Activated CD8-positive, alpha-beta memory T cell treated with anti-CD3 and anti-CD28 coated beads, Interleukin-2, amount 10 ng/mL, durations not matched to agents 7 days and 5 days (primary cell): ENCODE measurements at places on chromosomes 13 and 19.

DNA sequence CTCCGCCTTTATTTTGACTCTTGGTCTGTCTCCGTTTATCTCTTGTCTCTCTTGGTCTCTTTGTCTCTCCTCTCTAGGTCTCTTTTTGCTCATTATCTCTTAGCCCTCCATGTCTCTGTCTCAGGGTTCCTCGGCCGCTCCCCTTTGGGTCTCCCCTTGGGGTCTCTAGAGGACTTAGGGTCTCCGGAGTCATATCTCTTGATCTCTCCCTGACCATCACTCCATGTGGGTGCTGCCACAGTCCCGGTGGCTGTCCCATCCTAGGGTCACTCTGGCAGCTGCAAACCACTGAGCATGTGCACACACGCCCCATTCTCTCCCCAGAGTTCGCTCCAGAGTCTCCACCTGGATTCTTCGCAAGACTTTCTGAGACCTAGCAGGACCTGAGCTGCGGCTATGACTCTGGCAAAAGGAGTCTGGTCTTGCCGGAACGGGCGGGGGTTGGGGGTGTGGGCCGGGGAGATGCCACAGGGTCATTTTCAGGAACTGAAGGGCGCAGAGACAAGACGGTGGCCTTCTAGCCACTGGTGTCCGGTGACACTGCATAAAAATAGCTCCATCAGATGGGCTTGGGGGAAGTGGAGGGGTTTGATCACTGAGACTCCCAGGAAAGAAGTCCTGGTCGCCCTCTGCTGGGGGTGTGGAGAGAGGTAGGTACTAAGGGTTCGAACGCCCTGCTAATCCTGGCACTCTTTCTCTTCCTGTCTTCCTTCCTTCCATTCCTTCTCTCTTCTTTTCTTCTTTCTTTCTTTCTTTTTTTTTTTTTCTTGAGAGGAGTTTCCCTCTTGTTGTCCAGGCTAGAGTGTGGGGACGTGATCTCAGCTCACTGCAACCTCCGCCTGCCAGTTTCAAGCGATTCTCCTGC lies 1.2 kb upstream of the KCNA7 start:
- DNase-seq: no peak
- H3K36me3 ChIP-seq: peaks cover 5% of the 10 kb centered on the region
- H3K27me3 ChIP-seq: peaks cover 46% of the 10 kb centered on the region
- no peak overlapping the region for H3K4me3 ChIP-seq
- H3K4me1 ChIP-seq: peaks cover 10% of the 10 kb centered on the region

DNA sequence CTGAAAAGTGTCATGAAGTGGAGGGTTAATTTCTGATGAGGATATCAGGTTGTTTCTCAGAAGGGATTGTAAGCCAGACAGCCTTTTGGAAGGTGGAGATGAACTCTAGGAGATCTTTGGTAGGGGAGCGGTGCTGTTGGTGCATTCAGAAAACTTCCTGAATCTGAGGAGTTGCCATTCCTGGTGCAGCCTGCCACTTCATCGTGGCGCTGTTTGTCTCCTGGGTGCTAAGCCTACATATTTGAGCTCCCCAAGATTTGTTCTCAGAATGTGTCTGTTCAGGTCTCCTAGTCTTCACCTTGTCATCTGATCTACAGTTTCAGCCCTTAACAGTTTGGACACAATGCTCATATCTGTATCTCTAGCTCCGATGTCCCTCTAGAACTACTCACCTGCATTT lies 285.6 kb downstream of the MTUS2 start:
- H3K27me3 ChIP-seq: no peaks in the 10 kb centered on the region
- no peaks in the 10 kb centered on the region for H3K36me3 ChIP-seq
- H3K4me1 ChIP-seq: no peaks in the 10 kb centered on the region
- no peak for DNase-seq

- no peaks in the 10 kb centered on the region for H3K4me1 ChIP-seq
- H3K36me3 ChIP-seq: no peaks in the 10 kb centered on the region
- H3K4me3 ChIP-seq: no peak overlapping the region
- DNase-seq: no peak
These were observed 16.4 kb downstream of the F10 start for GRCh38 chr13:113138792-113139551.

DNA sequence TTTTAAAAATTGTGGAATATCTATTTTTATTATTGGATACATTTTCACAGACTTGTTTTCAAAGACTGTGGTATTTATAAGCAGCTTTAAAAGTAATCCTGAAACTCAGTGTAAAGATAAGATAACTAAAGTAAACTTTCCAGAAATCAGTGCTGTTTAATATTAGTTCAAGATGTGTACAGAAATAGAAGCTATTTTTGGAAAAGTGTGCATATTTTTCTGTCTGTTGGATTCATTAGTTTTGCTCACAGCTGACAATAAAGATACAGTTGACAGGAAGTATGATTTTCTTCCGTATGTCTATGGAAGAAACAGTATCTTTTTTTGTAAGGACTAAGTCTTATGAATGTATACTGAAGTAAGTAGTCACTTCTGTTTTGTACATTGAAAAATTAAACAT lies 85.9 kb downstream of the GJA3 start:
- peaks cover 27% of the 10 kb centered on the region for H3K36me3 ChIP-seq
- H3K27me3 ChIP-seq: no peaks in the 10 kb centered on the region

GRCh38 chr19:48461651-48461981 lies 6.2 kb downstream of the KCNJ14 start:
- H3K27me3 ChIP-seq: no peaks in the 10 kb centered on the region
- no peak overlapping the region for H3K27ac ChIP-seq
- DNase-seq: no peak
- peaks cover 1% of the 10 kb centered on the region for H3K36me3 ChIP-seq
- peaks cover 15% of the 10 kb centered on the region for H3K4me1 ChIP-seq

DNA sequence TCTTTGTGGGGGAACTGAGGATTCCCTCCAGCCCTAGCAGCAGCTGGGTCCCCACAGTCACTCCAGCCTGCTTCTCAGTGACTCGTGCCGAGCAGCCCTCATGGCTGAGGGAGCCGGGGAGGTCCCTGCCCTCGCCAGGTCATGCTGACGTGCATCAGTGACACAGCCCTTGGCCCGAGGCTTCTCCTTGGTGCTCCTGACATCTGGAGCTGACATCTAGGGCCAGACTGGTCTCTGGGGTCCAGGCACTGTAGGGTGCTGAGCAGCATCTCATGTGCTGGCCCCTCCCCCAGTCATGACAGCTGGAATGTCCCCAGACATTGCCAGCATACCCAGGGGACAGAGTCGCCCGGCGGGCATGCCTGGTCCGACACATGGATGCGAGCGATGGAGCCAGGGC lies 14.4 kb downstream of the COMP start:
- DNase-seq: no peak
- no peak overlapping the region for H3K4me3 ChIP-seq
- no peaks in the 10 kb centered on the region for H3K36me3 ChIP-seq
- no peaks in the 10 kb centered on the region for H3K27me3 ChIP-seq
- H3K27ac ChIP-seq: no peak overlapping the region
- H3K4me1 ChIP-seq: peaks cover 2% of the 10 kb centered on the region

- H3K36me3 ChIP-seq: no peaks in the 10 kb centered on the region
- H3K4me1 ChIP-seq: peaks cover 37% of the 10 kb centered on the region
- peak; percentile 76 for DNase-seq
- H3K27ac ChIP-seq: no peak overlapping the region
- H3K4me3 ChIP-seq: peak overlapping the region; percentile 41
These were observed 4.7 kb downstream of the PRR36 start for GRCh38 chr19:7869453-7869909.

- peaks cover 37% of the 10 kb centered on the region for H3K4me1 ChIP-seq
- no peaks in the 10 kb centered on the region for H3K27me3 ChIP-seq
- H3K4me3 ChIP-seq: peak overlapping the region; percentile 23
- no peak for DNase-seq
- H3K36me3 ChIP-seq: peaks cover 19% of the 10 kb centered on the region
These were observed 190.9 kb downstream of the KLF12 start for GRCh38 chr13:73943137-73943964.

GRCh38 chr19:10422046-10422461 lies 1.7 kb downstream of the PDE4A start:
- peaks cover 4% of the 10 kb centered on the region for H3K27me3 ChIP-seq
- peak overlapping the region; percentile 81 for H3K4me3 ChIP-seq
- peak overlapping the region; percentile 62 for H3K27ac ChIP-seq
- DNase-seq: no peak
- H3K36me3 ChIP-seq: peaks cover 11% of the 10 kb centered on the region

DNA sequence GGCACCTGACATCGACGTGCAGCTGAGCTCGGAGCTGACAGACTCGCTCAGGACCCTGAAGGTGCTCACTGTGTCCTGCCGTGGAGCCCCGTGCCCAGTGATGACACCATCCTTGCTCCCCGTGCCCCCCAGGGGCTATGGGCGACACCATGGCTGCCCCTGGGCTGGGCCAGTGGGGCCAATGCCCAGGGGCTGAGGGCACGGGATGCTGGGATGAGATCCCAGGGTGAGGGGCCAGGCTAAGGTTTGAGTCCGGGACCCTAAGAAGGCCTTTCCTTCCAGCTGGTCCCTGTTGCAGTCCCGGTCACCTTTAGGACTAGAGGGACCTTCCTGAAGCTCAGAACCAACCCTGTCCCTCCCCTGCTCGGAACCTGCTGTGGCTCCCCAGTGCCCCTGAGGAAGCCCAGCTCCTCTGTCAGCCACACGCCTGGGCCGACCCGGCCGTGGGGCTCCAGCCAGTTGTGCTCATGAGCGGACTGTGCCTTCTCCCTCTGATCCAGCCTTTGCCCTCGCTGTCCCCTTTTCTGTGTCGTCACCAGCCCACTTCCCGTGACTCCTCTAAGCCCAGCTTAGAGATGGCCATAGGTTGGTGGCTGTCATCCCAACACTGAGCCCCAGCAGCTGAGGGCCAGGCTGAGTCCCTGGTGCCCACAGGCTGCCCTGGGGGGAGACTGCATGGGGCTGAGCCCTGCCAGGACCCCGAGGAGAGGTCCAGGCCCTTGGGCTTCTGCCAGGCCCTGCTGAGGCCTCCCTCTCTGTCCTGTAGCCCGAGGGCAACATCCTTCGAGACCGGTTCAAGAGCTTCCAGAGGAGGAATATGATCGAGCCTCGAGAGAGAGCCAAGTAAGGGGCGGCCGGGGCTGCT lies 10.6 kb downstream of the NOP53 start:
- peaks cover 46% of the 10 kb centered on the region for H3K36me3 ChIP-seq
- peaks cover 11% of the 10 kb centered on the region for H3K4me1 ChIP-seq
- H3K4me3 ChIP-seq: no peak overlapping the region
- H3K27ac ChIP-seq: no peak overlapping the region

DNA sequence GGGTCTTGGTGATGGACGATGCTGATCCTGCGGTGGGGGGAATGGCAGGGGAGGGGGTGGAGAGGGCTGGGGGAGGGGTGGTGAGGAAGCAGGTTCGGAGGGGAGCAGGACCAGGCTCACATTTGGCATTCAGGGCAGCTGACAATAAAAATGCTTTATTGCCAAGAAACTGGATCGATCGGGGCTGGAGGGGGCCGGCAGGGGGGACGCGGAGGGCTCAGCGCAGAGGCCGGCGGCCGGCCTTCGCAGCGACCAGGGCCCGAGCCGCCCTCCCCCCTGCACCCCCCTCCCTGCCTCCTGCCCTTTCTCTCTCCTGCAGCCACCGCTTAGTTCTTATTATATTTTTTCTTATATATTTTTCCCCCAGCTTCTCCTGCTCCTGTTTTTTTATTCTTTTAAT lies 18.1 kb upstream of the POU2F2 start:
- H3K4me3 ChIP-seq: no peak overlapping the region
- H3K4me1 ChIP-seq: peaks cover 16% of the 10 kb centered on the region
- peaks cover 16% of the 10 kb centered on the region for H3K27me3 ChIP-seq
- no peak overlapping the region for H3K27ac ChIP-seq
- no peak for DNase-seq
